ENCODE measurements at places on chromosomes 11 and 22.

DNA sequence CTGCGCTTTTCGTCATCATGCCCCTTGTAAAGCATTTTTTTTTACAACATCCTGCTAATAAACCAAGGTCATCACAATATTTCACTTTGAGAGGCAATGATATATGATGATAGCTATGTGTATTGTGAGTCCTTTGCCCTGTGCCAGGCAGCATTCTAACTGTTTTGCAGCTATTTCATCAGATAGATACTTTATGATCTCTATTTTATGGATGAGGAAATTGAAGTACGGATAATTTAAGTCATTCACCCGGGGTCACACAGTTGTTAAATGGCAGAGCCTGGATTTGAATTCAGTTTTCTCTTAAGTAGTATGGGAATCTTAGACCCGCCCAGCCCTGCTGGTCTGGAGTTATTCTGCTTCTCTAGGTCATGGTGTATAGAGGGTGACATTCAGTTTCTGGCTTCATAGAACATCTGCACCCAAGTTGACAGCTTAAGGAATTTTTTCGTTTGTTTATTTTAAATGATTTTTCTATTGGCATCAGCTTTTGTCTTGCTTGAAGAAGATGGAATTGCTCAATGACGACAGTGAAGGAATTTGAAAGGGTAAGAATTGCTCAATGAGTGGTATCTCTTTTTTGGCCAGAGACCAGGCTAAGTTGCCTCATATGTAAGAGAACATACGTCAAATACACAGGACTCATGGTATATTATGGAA, 926 bp downstream of the PRR5L start:
- DNase-seq = no peak

- no peak for DNase-seq
Measured at GRCh38 chr11:11973361-11973800, 35.0 kb downstream of the DKK3 start.

GRCh38 chr11:122405547-122406341, 249.8 kb upstream of the UBASH3B start:
- no peak for DNase-seq

- no peak for DNase-seq
Measured at GRCh38 chr11:120908461-120909181, 115.3 kb upstream of the TBCEL start.

All from activated T-helper 2 cell treated with anti-CD3 and anti-CD28 coated beads, Interferon-gamma antibody, Interleukin-2, Interleukin-4, amounts not matched to agents 10 μg/mL and 5 μg/mL and 100 μg/mL, durations not matched to agents 14 hours and 24 hours and 36 hours (primary cell).